Activated naive CD4-positive, alpha-beta T cell treated with anti-CD3 and anti-CD28 coated beads, Interleukin-2, amount 50 U/mL, for 16 hours (primary cell): ENCODE measurements at places on chromosomes 4 and X.
A peak's percentile ranks its signal among the peaks of the same experiment; 100 is the strongest.

DNA sequence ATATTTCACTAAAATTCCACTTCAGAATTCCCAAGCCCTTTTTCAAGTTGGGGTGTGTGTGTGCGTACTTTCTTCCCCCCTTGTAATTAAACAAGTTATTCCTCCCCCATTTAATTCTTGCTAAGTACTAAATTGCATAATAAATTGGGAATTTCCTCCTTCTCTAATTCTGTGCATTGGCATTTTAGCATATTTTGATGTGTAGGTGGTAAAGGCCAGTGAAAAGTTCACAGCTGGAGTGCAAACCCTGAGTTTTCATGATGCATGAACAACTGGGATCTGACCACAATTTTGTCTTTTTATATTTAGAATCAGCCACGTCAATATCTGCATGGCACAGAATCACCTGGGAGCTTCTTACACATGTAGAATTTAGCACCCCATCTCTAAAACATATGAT, 18.5 kb downstream of the ANXA3 start:
- DNase-seq, result no peak

DNA sequence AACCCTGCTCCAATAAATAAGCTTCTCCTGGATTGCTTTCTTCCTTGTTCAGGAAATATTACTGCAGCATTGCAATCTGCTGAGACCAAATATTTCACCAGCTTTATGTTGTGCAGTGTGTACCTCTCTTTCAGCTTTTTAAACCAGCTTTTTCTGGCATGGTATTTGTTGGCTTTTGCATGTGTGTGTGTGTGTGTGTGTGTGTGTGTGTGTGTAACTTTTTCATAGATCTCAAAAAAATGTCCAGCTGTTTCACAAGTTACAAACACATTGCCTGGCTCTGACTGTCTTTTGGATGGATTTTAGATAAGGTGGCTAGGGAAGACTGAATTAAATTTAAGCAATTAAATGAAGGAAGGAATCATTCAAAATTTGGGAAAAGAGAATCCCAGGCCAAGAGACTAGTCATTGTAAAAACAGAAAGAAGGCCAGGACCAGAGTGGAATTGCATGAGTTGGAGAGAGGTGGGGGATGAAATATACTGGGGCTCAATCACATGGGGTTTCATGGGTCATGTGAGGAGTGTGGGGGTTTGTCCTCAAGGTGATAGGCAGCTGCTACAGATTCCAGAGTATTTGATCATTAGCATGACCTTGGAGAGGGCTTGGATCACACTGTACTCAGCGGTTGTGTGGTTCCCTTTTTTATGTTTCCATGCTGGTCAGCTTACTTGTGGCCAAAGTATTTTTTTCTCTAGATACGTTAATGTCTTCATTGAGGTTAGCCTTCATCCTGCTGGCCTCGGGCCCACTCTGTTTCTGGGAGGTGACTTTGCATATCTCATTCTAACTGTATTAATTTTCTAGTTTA, 357.7 kb upstream of the BOD1L1 start:
- no peak for DNase-seq

DNA sequence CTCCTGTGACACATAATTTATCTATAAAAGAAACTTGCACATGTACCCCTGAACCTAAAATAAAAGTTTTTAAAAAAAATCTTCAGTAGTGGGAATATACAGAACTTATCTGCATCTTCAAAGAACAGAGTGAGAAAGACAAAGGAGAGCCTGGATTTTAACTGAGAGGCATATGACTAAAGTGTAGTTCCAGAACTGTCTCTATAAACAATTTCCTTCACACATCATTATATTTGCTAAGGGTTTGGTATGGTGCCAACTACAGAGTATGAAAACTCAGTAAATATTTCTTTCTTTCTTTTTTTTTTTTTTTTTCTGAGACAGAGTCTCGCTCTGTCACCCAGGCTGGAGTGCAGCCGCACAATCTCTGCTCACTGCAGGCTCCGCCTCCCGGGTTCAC, 49.9 kb upstream of the NFKB1 start:
- DNase-seq, result no peak

DNA sequence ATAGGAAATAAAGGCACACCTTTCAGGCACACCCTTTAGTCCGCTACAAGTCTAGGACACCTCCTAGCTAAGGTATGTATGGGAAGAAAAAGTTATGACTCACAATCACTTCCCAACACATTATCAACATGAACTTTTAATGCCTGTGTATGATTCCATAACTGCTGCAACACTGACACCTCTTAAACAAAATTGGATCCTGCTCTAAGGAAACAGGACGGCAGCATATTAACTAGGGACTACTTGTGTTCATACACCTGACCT, 2.4 kb upstream of the PPP3CA start:
- no peak for DNase-seq

DNA sequence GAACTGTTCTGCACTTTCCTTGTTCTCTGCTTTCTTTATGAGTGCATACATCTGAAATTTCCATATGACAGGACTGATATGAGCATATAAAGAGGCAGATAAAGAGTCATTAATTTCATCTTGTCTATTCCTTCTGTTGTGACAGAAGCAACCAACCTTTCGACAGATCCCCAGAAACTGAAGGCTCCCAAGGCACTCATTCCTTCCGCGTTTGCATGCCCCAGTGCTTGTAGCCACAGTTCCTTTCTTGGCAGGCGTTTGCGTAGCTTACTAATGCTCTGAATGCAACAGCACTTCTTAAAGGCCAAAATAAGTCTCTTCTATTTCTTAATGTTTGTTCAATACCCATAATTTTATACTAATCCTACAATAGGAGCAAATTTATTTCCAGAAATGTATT, 94.0 kb upstream of the TBL1X start:
- no peak for DNase-seq

DNA sequence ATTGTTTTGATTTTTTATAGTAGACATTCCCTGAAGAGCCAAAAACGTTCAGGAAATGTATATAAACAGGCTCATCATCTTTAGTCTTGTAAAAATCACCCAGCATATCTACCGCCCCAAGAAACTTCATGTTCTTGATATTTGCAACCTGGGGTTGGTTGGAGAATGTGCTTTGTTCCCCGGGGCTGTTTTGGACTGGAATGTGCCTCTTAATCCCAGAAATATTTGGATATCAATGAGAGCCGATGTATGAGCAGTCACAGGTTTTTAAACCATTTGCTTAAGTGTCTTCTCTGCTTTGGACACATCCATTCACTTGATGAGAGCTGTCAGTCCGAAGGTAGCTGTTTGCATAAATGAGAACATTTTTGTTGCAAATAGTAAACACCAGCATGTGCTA, 449.7 kb downstream of the PCDH7 start:
- DNase-seq, result no peak

GRCh38 chrX:112630187-112630586, 49.6 kb downstream of the LHFPL1 start:
- DNase-seq, result no peak

- no peak for DNase-seq
Measured at GRCh38 chr4:32226204-32226603, 1506.0 kb downstream of the PCDH7 start.

GRCh38 chrX:66892004-66892403, 253.1 kb upstream of the EDA2R start:
- no peak for DNase-seq

GRCh38 chrX:154317391-154317995, 21.9 kb downstream of the TKTL1 start:
- no peak for DNase-seq

DNA sequence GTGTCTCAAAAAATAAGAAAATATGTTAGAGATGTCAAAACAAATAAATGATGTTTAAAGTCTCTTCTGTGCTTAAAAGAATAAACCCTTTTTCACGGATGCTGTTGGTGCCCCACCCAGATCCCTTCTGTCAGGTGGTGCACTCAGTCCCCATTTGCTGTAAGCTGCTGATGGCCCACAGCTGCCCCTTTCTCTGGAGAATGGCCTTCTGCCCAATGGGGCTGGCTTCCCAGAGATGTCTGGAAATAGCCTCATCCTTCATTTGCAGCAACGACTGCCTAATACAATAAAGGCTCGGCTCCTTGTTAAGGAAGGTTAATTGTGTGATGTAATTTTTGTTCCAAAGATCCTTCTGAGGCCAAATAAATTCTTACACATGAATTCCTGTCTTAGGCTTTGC, 31.8 kb downstream of the ETNPPL start:
- DNase-seq, result no peak

DNA sequence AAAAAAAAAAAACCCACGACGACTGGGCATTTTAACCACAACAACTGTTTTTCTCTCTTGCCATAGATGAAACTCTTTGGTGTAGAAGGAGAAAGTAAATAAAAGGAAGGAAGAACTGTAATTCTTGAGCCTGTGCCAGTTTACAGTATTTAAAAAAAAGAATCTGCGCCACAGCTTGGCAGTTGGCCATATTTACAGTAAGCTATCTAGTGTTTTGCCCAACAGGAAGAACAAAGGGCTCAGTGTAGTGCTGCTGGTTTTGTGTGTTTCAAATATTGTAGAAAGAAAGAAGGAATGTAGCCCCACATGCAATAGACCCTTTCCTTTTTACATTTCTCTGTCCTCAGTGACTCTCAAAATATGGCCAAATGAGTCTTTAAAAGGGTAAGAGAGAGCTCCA, 66.1 kb downstream of the NR3C2 start:
- no peak for DNase-seq

- no peak for DNase-seq
Measured at GRCh38 chr4:169201222-169202144, 69.3 kb downstream of the SH3RF1 start.

DNA sequence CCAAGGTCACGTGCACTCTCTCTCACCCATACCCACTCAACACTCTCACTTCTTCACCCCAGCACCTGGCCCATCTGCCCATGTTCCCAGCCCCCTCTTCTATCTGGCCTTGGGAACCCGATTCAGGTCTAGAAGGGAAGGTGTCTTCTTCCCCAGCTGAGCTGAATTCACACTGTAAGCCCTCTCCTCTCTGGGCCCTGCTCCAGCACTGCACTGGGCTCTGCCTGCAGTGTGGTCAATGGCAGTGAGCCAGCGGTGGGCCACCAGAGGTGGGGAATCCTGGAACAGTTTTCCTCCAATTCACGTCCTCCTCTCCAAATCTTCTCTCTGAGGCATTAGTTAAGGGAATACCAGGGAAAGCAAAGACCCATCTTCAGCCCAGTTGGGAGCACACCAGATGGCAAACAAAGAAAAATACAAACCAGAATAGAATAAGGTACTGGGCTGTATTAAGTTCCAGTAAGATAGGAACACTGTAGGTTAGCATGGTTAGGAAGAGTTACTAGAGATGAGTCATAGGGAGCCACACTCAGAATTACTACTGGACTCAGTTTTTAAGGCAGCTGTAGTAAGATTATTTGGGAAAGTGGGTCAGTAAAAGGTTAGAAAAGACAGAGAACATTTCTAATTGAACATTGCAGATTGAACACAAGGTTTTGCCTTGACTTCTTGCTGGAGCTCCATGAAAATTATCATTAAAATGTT, 5.0 kb downstream of the AWAT2 start:
- no peak for DNase-seq

- no peak for DNase-seq
Measured at GRCh38 chrX:76555816-76556215, 128.3 kb downstream of the MAGEE1 start.

DNA sequence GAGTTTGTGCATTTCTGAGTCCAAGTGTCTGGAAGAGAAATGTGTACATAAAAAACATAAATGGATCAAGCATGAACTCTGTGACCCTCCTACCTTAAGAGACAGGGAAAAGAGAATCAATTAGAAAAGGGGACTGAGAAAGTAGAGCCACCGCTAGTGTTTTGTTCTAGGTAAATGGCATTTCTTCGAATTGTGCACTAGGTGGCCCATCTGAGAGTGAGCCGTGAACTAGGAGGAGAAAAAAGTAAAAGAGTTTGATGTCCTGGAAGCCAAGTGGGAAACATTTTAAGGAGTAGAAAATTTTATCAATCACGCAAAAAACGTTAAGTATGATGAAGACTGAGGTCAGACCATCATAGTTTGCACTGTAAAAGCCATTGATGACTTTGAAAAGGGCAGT, 55.1 kb downstream of the NAF1 start:
- no peak for DNase-seq

DNA sequence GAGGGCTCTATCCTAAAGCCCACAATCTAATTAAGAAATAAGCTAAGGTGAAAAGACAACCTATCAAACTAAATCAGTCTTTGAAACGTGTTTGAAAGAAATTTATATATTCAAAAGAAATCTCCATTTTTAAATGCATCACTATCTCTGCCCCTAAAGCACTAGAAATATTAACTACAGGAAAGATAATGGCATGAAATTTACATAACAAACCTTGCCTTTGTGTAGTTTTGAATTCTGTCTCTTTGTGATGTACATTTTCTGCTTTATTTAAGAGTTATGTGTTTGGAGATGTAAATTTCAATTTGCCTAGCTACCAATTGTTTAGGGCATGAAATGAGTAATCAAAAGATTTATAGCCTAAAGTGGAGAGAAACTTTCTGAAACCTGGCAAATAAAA, 286.1 kb upstream of the TBX22 start:
- DNase-seq, result no peak

- no peak for DNase-seq
Measured at GRCh38 chr4:90215286-90215685, 88.1 kb downstream of the CCSER1 start.

GRCh38 chr4:90145319-90145718, 18.1 kb downstream of the CCSER1 start:
- DNase-seq, result no peak

DNA sequence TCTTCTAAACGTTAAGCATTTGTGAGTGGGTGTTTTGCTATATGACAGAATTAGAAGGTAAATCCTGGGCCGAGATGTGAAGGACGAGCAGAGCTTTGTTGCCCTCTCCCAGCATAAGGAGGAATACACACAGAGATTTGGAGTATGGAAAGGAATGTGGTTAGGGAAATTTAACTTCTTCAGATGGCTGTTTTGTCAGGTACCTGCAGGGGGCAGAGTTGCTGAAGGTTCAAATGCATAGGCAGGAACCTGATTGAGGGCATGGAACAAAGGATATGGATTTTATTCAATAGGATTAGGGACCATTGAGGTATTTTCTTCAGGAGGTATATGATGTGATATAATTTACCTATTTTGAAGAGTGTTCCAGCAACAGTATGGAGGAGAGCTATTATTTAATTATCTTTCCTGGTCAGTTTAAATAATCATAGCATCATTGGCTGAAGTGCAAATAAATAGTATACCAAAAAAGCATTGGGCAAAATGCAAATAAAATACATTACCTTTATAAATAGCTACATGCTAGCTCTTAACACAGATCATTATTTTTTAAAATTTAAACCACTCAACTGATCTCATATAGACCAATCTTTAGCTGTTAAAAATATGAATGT, 143.6 kb downstream of the SLIT2 start:
- no peak for DNase-seq

DNA sequence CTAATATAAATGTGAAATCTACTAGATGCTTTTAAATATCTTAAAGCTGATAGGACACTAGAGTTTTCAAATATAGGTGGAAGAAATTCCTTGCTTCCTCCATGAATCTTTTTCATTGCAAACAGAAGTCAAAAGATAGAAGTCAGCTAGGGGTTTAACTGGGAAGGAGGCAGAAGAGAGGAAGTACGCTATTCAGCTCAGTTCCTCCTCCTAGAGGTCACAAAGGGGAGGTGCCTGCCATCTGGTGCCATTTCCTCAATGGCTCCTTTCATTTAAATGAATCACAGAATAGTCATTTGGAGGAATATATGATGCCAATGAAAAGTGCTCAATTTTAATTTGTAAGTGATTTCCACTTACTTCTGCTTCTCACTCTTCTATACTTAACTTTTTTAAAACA, 8.5 kb downstream of the COL25A1 start:
- peak; percentile 16 for DNase-seq
